ENCODE measurements at places on chromosomes 12 and 14.

- no peaks in the 10 kb centered on the region for H3K36me3 ChIP-seq
- H3K4me1 ChIP-seq = peaks cover 3% of the 10 kb centered on the region
- H3K27me3 ChIP-seq = no peaks in the 10 kb centered on the region
- H3K4me3 ChIP-seq = no peak overlapping the region
- peak; percentile 53 for DNase-seq
- no peak overlapping the region for H3K27ac ChIP-seq
These were observed 117.2 kb downstream of the NUAK1 start for GRCh38 chr12:106021516-106021915.

GRCh38 chr12:55789171-55789570 lies 28.4 kb downstream of the SARNP start:
- H3K27ac ChIP-seq = peak overlapping the region; percentile 44
- no peak for DNase-seq
- no peak overlapping the region for H3K4me3 ChIP-seq
- no peaks in the 10 kb centered on the region for H3K27me3 ChIP-seq
- H3K4me1 ChIP-seq = no peaks in the 10 kb centered on the region
- peaks cover 59% of the 10 kb centered on the region for H3K36me3 ChIP-seq

DNA sequence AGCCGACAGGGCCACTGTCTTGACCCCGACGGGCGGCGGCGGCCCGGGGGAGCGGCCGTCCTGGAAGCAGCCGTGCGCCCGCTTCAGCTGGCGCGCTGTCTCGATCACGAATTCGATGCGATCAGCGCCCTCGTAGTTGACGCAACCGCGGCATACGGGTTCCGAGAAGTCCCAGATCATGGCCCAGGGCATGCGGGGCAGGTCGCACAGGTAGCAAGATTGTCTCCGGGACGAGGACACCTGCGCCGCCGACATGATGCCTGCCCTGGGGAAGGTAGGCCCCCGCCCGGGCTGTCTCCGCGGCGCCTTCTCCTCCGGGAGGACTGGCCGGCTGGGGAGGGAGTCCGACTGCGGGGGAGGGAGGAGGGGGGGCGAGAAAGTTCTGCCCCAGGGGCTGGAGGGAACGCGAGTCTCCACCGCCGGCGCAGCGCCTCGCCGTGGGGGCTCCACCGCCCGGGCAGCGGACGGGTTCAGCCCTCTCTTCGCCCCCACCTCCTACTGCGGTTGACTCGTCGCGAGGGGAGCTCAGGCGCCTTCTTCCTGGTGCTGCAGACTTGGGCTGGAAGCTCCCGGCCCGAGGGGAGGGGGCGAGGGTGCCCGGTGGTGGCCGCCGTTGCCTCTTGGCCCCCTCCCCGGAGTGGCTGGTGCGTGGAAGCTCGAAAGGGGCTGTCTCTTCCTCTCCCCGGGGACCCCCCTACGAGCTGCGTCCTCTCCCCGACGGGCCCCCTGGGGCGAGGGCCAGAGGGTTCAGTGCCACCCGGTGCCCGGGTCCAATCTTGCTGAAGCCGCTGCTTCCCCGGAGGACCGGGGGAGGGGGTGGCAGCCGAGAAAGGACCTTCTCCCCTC lies 747 bp downstream of the IRF2BPL start:
- peaks cover 47% of the 10 kb centered on the region for H3K4me1 ChIP-seq
- peak overlapping the region; percentile 85 for H3K4me3 ChIP-seq
- no peaks in the 10 kb centered on the region for H3K36me3 ChIP-seq
- peak overlapping the region; percentile 96 for H3K27ac ChIP-seq

- H3K36me3 ChIP-seq = no peaks in the 10 kb centered on the region
- no peaks in the 10 kb centered on the region for H3K27me3 ChIP-seq
- no peak for DNase-seq
- H3K27ac ChIP-seq = peak overlapping the region; percentile 70
- H3K4me3 ChIP-seq = no peak overlapping the region
These were observed 119.1 kb downstream of the CACNA1C start for GRCh38 chr12:2171672-2172426.

GRCh38 chr12:54156578-54156977 lies 32.2 kb downstream of the SMUG1 start:
- H3K27ac ChIP-seq = no peak overlapping the region
- H3K36me3 ChIP-seq = no peaks in the 10 kb centered on the region
- DNase-seq = no peak
- H3K4me3 ChIP-seq = no peak overlapping the region
- peaks cover 9% of the 10 kb centered on the region for H3K27me3 ChIP-seq
- H3K4me1 ChIP-seq = no peaks in the 10 kb centered on the region

Data from cardiac muscle cell (in vitro differentiated cells and primary cell).